ENCODE measurements at places on chromosomes 6 and 20. TPM values are rescaled to one million over a fixed set of nuclear protein-coding genes. Genes with fewer than 3 reads are reported as not detected.
A peak's percentile ranks its signal among the peaks of the same experiment; 100 is the strongest.

The TFAP2A gene
- not detected for total RNA-seq

The LRRN4 gene
- not detected for total RNA-seq

DNA sequence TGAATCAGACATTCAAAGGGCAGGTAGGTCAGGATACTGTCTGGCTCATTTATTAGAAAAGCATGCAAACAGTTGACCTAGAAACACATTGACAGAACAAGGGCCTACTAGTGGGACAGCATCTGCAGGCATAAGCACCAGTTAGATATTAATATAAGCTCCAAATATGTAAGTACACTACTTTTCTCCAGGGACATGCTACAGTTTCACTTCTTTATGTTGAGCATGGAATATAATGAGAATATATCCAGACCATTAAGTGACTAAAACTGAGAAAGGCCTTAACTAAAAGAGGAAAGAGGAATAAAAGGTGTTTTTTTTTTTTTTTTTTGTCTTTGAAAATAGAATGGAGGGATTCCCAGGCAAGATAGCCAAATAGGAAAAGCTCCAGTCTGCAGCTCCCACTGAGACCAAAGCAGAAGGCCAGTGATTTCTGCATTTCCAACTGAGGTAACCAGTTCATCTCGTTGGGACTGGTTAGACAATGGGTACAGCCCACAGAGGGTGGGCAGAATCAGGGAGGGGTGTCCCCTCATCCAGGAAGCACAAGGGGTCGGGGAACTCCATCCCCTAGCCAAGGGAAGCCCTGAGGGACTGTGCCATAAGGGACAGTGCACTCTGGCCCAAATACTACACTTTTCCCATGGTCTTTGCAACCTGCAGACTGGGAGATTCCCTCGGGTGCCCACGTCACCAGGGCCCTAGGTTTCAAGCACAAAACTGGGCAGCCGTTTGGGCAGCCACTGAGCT lies 251.6 kb downstream of the PHF3 start:
- H3K27ac ChIP-seq = no peak overlapping the region
- DNase-seq = no peak
- no peaks in the 10 kb centered on the region for H3K27me3 ChIP-seq
- no peak overlapping the region for H3K4me3 ChIP-seq

GRCh38 chr6:138105880-138106664 lies 1.1 kb downstream of the PERP start:
- peak overlapping the region; percentile 56 for H3K27ac ChIP-seq
- peak; percentile 58 for DNase-seq
- H3K27me3 ChIP-seq = no peaks in the 10 kb centered on the region
- peaks cover 27% of the 10 kb centered on the region for H3K4me1 ChIP-seq

DNA sequence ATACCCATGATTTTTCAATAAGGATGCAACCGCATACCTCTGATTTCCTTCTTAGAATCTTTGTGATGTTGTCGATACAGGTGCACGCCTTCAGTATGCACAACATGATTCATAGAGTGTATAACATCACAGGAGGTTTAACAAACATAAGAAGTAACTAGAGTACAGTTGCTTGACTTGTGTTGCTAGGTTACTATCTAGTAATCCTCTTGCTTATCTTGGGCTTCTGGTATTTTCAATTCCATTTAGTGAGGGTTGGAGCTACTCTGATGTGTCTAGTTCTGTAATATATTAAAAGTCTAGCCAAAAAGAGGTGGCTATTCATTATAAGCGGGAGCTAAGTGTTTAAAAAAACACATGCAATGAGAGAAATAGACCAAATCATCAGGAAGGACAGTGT lies 85.5 kb upstream of the TENT5A start:
- no peaks in the 10 kb centered on the region for H3K36me3 ChIP-seq
- H3K27ac ChIP-seq = no peak overlapping the region
- no peaks in the 10 kb centered on the region for H3K27me3 ChIP-seq
- H3K4me1 ChIP-seq = no peaks in the 10 kb centered on the region
- DNase-seq = no peak

DNA sequence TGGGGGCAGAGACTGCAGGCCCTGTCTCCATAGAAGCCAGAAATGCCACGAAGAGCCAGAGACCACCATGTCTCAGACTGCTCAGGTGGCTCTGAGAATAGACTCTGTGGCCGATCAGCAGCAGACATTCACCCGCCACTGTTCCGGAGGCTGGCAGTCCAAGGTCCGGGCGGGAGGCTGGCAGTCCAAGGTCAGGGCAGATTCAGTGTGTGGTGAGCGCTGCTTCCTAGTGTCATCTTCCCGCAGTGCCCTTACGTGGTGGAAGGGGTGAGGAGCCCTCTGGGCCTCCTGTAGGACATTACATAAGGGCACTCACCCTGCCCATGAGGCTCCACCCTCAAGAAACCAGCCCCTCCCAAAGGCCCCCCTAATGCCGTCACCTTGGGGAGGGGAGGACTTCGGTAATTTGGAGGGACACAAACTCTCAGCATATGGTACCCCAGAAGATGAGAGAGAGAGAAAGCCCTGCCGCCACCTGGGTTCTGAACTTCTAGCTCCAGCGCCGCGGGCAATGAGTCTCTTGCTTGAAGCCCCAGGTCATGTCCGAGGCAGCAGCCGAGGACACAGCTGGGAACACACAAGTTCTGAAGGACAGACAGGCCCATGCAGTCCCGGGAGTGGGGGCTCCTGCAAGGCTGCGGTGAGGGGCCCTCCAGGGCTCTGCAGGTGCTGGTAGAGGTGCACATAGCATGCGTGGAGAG lies 36.4 kb downstream of the DACT2 start:
- no peaks in the 10 kb centered on the region for H3K27me3 ChIP-seq
- H3K4me3 ChIP-seq = no peak overlapping the region
- DNase-seq = no peak
- no peaks in the 10 kb centered on the region for H3K4me1 ChIP-seq

- H3K27me3 ChIP-seq = no peaks in the 10 kb centered on the region
- no peaks in the 10 kb centered on the region for H3K4me1 ChIP-seq
- H3K36me3 ChIP-seq = peaks cover 11% of the 10 kb centered on the region
- no peak for DNase-seq
- no peak overlapping the region for H3K4me3 ChIP-seq
- no peak overlapping the region for H3K27ac ChIP-seq
These were observed 165.1 kb downstream of the RALGAPA2 start for GRCh38 chr20:20547221-20547875.

- H3K27ac ChIP-seq = no peak within 1 kb of the TSS
- H3K36me3 ChIP-seq = peaks cover 3% of the 10 kb centered on the region
- peaks cover 38% of the 10 kb centered on the region for H3K4me1 ChIP-seq
- DNase-seq = no peak
- H3K4me3 ChIP-seq = no peak within 1 kb of the TSS
- H3K27me3 ChIP-seq = no peaks in the 10 kb centered on the region
These were observed at the start of gene APOM for GRCh38 chr6:31655349-31656237. TSS of gene APOM (plus strand) at chr6:31655894. CDS start at chr6:31655967, 73 bp downstream.

- H3K4me1 ChIP-seq = no peaks in the 10 kb centered on the region
- no peak overlapping the region for H3K4me3 ChIP-seq
- peak; percentile 38 for DNase-seq
- no peaks in the 10 kb centered on the region for H3K27me3 ChIP-seq
- H3K36me3 ChIP-seq = no peaks in the 10 kb centered on the region
These were observed 72.5 kb upstream of the SULF2 start for GRCh38 chr20:47857569-47858464.

DNA sequence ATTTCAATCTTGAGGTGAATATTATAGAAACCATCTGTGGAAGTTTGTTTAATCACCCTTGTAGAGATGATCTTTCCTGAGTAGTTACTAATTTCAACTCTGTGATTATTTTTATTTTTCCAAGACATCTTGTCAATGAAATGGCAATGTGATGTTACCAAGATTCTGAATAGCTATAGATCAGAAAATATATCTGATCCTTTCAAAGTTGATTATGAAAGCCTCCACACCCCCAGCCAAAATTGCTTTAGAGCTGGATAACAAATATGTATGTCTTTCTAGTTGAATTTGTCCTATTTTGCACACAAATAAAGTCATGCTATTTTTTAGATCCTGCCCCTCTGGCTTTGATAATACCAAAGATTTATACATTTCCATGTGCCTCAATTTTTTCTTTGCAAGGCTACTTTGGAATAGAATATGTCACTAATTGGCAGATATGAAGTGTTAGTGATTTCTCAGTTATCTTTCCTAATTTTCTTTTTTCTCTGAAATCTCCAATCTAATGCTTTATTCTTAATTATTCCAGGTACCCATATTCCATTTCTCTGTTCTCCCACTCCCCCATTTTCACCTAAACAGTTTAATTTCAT lies 5.0 kb downstream of the SIM1 start:
- DNase-seq = no peak
- H3K27ac ChIP-seq = no peak overlapping the region
- peaks cover 100% of the 10 kb centered on the region for H3K27me3 ChIP-seq
- H3K4me1 ChIP-seq = peaks cover 18% of the 10 kb centered on the region
- no peak overlapping the region for H3K4me3 ChIP-seq

The GNAS gene
- 1,141 TPM for total RNA-seq

GRCh38 chr6:31597006-31597405 lies 4.2 kb upstream of the NCR3 start:
- peak; percentile 67 for DNase-seq
- no peak overlapping the region for H3K27ac ChIP-seq
- no peaks in the 10 kb centered on the region for H3K36me3 ChIP-seq
- H3K4me3 ChIP-seq = no peak overlapping the region

The SLC35D3 gene
- total RNA-seq = not detected

DNA sequence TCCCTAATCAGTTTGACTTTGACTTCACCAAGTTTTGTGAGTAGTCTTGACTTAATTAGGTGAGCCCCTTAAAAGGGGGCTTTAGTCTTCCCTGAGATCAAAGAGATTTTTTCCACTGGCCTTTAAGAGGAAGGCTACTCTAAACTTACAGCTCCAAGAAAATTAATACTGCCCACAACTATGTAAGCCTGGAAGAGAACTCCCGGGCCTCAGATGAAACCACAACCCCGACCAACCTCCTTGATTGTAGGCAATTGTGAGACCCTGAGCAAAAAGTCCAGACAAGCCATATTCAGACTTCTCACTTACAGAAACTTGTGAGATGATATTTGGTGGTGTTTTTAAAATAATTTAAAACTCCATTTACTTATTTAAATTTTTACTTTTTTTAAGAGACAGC lies 18.1 kb downstream of the SNX3 start:
- no peak overlapping the region for H3K4me3 ChIP-seq
- H3K27me3 ChIP-seq = no peaks in the 10 kb centered on the region
- DNase-seq = no peak

The DDX43 gene
- 0.95 TPM for total RNA-seq

GRCh38 chr6:165726965-165727381 lies 63.9 kb upstream of the PDE10A start:
- no peak overlapping the region for H3K27ac ChIP-seq
- peaks cover 4% of the 10 kb centered on the region for H3K27me3 ChIP-seq
- H3K4me3 ChIP-seq = no peak overlapping the region
- no peaks in the 10 kb centered on the region for H3K36me3 ChIP-seq
- DNase-seq = no peak

DNA sequence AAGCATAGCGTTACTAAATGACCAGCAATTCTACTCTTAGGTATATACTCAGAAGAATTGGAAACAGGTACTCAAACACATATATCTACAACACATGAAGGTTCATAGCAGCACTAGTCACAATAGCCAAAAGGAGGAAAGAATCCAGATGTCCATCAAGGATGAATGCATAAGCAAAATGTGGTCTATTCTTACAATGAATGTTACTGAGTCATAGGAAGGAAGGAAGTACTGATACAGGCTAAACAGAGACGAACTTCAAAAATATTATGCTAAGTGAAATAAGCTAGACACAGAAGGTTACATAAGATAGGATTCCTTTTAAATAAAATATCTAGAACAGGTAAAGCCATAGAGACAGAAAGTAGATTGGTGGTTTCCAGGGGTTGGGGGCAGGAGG lies 93.5 kb downstream of the MAP3K7 start:
- no peaks in the 10 kb centered on the region for H3K27me3 ChIP-seq
- H3K4me1 ChIP-seq = peaks cover 36% of the 10 kb centered on the region
- H3K27ac ChIP-seq = peak overlapping the region; percentile 66
- peak; percentile 91 for DNase-seq

The TENT5A gene
- 2.4 TPM for total RNA-seq

- H3K27me3 ChIP-seq = no peaks in the 10 kb centered on the region
- peak overlapping the region; percentile 25 for H3K4me3 ChIP-seq
- H3K27ac ChIP-seq = peak overlapping the region; percentile 77
- DNase-seq = peak; percentile 72
- H3K36me3 ChIP-seq = no peaks in the 10 kb centered on the region
- peaks cover 30% of the 10 kb centered on the region for H3K4me1 ChIP-seq
These were observed 945 bp downstream of the PHF10 start for GRCh38 chr6:169723200-169723909.

The CPNE5 gene
- 32.1 TPM for total RNA-seq
